GM18507 (cell line): ENCODE measurements at places on chromosomes 1 and 21.

DNA sequence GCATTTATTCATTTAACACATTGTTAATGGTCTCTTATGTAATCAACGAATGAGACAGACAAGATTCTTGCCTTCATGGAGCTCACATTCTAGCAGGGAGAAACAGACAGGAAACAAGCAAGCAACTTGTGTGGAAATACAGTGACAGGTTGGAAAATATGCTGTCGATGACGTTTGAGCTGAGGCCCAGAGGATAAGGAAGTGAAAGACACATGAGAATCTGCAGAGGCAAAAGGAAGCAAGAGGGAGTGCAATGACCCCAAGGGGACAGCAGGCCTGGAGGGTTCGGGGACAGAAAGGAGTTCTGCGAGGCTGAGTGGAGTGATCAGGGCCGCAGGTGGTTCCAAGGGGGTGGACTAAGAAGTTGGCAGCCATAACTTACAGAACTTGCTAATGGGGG is 60.6 kb upstream of the AKT3 start:
- no peak for DNase-seq

DNA sequence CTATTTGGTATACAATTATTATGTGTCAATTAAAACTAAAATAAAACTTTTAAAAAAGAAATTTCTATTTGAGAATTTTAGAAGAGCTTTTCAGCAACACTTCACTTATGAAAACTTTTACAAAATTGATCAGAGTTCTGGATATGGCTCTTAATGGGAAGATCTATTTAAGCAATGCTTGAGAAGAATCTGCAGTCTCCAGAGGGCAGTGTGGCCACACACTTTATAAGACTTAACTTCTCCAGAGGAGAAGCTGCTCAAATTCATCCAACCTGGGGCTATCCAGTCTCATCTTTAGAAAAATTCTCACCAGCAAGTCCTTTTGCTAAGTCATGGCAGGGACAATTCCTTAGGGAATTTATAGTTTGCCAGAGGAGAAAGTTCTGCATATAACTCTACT is 25.2 kb upstream of the AGO1 start:
- DNase-seq = no peak

GRCh38 chr1:151401860-151402259 is 2.5 kb downstream of the PSMB4 start:
- no peak for DNase-seq

DNA sequence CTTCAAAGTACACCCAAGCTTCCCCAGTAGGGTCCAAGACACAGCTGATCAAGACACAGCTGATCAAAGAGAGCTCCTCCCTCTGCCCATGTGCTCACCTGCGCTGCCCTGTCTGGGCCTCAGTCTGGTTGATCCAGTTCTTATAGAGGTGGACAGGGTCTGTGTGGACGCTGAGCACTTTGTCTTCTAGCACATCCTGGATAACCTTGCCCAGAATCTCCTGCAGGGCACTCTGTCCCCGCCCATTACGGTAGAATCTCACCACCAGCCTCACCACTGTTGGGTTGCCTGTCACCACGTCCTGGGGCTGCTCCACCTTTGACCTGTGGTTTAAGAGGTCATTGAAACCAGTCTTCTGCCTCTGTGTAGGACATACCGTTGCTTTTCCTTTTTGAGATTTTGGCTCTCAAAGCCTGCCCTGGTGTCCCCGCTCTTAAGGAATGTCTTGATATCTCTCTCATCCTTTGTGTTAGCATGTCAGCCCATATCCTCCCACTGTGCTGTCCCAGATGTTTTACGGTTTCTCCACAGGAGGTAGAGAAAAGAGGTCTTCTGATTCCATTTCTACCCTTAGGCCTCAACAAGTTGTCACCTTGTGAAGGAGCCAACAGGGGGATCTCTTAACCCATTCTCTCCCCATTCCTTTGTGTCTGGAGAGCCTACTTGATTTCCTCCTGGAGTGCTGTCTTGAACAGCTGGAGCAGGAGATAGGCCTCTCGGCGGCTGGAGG is 33.5 kb downstream of the IQGAP3 start:
- DNase-seq = no peak

GRCh38 chr1:23354245-23354644 is 10.2 kb upstream of the HNRNPR start:
- DNase-seq = no peak

DNA sequence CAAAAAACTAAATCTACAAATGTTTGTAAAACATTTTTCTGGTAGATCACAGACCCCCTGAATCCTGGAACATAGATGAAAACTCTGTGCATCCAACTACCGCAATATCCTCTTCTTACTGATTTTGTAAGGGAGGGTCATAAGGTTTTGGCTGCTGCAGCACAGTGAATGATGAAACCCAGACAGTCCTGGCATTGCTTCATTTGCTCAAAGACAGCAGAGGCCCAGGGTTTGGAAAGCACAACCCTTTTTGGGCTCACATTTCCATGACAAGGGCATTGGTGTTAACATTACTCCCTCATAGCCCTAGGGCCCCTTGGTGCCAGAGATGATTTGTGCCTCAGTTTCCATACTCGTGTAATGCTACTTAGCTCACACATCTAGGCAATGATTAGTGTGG is 51.2 kb downstream of the PLXNA2 start:
- no peak for DNase-seq

DNA sequence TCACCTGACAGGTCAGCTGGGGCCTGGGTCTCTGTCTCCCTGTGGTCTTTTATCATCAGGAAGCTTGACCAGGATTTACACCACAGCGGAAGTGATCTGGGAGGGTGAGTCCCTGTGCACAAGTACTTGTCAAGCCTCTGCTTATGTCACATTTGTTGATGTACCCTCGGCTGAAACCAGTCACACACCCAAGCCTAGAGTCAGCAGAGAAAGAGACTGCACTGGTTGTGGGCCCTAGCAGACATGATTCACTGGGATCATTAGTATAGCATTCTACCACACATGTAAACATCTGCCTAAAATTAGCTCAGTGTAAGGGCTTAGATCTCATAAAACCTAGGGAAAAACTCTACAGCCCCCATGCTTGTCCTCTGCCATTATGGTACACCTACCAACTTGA is 79.3 kb upstream of the LAMC2 start:
- no peak for DNase-seq

DNA sequence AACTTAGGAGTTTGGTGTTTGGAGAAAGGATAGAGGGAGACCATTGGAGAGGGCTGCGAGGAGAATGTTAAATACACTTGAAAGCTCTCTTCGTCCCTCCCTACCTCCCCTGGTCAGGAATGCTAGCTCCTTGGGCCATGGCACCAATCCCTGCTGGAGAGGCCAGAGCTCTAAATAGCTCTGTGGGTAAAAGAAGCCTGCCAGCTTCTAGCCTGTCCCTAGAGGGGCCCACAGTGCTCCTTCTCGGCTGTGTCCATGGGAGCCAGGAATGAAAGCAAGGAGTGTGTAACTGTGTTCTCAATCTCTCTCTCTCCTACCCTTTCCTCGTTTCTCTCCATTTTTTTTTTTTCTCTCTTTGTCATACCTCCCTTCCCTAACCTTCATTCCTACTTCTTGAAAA is at the start of gene CCDC190:
TSS of gene CCDC190 (minus strand) at position 75 of the 400 bp plus-strand sequence. CDS start 1,529 bp downstream, outside the sequence.
- no peak for DNase-seq

GRCh38 chr1:201882665-201883132 is 6.0 kb upstream of the SHISA4 start:
- no peak for DNase-seq

DNA sequence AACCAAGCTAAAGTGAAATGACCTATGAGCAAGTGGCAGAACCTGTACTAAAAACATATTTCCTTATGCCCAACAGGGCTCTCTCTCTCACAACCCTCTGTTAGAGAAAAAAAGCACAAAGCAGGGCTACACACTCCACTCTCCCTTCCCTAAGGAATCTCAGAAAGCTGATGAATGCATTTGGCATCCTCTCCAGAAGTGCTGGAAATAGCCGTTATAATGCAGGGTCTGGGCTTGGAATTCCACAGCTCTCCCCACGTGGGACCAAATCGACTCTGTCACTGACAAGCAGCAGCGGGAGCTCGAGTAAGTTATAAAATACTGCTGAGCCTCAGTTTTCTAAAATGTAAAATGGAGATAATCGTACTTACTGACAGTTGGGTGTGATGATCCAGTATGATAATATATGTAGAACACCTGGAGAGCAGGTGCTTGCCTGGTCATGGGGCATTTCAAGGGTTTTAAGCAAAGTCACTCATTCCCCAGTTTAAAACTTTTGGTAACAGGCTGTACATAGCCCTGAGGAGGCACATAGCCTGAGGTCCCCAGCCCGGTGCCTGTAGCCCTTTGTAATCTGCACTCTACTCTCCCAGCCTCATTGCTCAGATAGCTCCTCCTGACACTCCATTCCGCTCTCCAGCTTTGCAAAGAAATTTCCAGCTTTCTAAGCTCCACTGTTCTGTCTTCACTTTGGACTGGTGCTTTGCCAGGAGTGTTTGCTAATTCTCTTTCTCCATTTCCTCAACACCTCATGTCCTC is 175.6 kb upstream of the DAB1 start:
- DNase-seq = no peak

DNA sequence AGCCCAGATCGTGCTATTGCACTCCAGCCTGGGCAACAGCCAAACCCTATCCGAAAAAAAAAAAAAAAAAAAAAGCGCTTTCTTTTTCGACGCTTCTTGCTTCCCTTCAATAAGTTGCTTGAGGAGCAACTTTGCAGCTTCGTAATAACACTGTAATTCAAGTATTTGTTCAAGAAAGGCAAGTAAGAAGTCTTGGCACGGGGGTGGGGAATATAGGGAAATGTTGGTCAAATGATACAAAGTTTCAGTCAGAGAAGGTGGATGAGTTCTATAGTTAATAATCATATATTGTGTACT is 871 bp upstream of the PSMA5 start:
- no peak for DNase-seq

DNA sequence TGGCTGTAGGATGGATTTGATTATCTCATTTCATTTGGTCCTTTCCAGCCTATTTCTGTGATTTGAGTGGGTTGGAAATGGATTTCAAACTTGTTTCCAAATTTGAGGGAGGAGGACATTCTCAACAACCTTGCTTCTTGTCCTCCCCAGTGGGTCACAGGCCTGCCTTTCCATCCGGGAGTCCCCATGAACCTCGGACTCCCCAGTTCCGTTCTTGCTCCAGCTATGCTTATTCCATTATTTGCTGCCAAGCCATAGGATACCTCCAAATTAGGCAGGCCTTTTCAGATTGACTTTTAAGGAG is 97.8 kb downstream of the DUSP10 start:
- no peak for DNase-seq

- DNase-seq = no peak
Measured at GRCh38 chr21:41605178-41605933, 97.4 kb upstream of the TMPRSS2 start.

GRCh38 chr1:167109125-167109524 is 15.2 kb downstream of the STYXL2 start:
- no peak for DNase-seq

- no peak for DNase-seq
Measured at GRCh38 chr1:84202126-84202525, 58.1 kb downstream of the PRKACB start.

DNA sequence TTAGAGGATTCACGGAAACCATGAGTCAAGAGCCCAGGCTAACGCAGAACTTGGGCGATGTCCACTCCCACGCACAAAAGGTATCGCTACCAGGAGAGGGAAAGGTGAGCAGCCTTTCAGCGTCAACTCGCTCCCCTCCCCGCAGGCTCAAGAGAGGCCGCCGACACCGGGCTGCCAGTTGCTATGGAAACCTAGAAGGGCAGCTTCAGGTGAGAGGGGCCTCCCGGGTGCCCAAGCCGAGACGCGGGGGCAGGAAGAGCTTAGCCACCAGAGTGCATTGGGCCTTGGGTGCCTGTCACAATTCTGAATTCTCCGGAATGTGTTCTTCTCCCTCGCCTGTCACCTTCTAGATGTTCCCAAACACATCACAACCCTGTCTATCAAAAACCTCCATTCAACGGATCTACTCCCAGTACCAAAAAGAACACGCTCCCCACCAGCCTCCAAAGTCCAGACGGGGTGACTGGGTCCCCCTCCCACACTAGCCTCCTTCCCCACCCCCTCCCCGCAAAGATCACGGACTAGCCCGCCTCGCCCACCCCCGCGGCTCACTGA is 694 bp downstream of the MEAF6 start:
- DNase-seq = no peak

GRCh38 chr1:87505391-87505983 is 176.8 kb downstream of the LMO4 start:
- no peak for DNase-seq

DNA sequence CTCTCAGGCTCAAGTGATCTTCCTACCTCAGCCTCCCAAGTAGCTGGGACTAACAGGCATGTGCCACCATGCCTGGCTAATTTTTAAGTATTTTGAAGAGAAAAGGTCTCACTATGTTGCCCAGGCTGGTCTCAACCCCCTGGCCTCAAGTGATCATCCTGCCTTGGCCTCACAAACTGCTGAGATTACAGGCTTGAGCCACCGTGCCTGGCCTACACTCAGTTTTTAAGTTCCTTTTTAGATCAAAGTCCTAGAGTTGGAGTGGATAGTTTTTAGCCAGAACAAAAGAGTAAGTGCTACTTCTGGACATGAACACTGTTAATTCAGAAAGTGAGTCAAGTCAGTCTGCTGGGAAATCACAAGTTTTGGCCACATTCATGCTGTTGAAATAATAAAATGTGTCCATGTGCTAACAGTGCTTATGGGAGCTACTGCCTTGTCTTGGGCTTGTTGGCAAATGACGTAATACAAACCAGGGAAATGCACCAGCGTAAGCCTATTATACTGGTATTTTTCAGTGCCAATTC is 84.2 kb downstream of the NDUFS5 start:
- DNase-seq = no peak

DNA sequence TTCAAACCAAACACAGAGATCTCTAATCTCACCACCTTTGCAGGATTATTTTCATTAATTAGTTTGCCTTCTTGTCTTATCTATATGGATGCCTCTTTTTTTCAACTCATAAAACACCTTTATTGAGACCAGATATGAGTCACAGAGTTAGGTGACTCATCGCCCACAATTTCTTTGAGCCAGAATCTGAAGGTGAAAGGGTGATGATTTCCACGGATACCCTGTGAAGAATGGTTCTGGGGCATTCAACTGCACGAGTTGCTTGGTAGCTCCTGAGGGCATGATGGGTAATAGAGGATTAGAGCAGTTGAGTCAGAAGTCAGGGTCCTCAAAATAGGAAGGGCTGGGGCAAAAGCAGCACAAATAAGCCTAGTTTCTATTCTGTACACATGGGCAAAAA is 128.2 kb downstream of the TBX19 start:
- peak; percentile 12 for DNase-seq

DNA sequence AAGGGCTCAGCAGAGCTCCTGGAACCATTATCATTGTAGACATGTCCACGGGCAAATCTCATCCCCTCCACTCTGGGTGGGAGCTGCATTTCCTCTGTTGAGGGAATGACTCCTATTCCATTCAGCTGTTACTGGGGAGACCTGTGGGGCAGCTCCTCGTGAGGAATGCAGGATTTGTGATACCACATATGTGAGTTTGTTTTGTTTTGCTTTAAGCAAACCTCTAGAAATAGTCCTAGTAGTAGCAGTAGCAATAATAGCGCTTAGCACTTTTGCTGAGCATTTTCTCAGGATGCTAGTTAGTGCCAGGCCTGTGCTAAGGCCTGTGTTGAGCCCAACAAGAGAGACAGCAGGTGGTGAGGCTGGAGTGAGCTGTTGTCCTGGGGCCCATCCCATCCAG is 10.8 kb downstream of the OLIG1 start:
- DNase-seq = no peak
